ENCODE measurements at places on chromosomes 11 and 22. TPM values are rescaled to one million over a fixed set of nuclear protein-coding genes. Genes with fewer than 3 reads are reported as not detected.

Gene TEX12
- not detected for polyA plus RNA-seq

Gene MS4A12
- polyA plus RNA-seq = not detected

Gene C11orf86
- polyA plus RNA-seq = 6.7 TPM

Gene OR51V1
- polyA plus RNA-seq = not detected

Gene RNF215
- 2.0 TPM for polyA plus RNA-seq

Gene CARD18
- not detected for polyA plus RNA-seq

Gene MPPED2
- 9.4 TPM for polyA plus RNA-seq

Gene MMP1
- polyA plus RNA-seq = not detected

Gene ASPHD2
- polyA plus RNA-seq = 0.84 TPM

Gene LAYN
- 1.7 TPM for polyA plus RNA-seq

Gene NRIP3
- polyA plus RNA-seq = 16.1 TPM

Gene SOX6
- polyA plus RNA-seq = 1.8 TPM

Gene TUBGCP6
- polyA plus RNA-seq = 111 TPM

Gene RIMBP3B
- 0.13 TPM for polyA plus RNA-seq

Gene PTGDR2
- not detected for polyA plus RNA-seq

Gene CEND1
- polyA plus RNA-seq = 1.6 TPM

Gene IGSF9B
- polyA plus RNA-seq = 2.3 TPM

Gene PPP6R3
- 65.6 TPM for polyA plus RNA-seq

Gene FZD4
- 13.3 TPM for polyA plus RNA-seq

Gene SLC25A45
- polyA plus RNA-seq = 21.0 TPM

Gene CD3D
- 2.1 TPM for polyA plus RNA-seq

Gene NAV2
- 5.1 TPM for polyA plus RNA-seq

Gene TRIM48
- polyA plus RNA-seq = not detected

Gene SLC35C1
- polyA plus RNA-seq = 6.3 TPM

Gene OR51B2
- not detected for polyA plus RNA-seq

Gene TSPAN32
- 1.7 TPM for polyA plus RNA-seq

Gene PGA4
- polyA plus RNA-seq = 3.1 TPM

Gene PDGFB
- 6.0 TPM for polyA plus RNA-seq

Gene UPK3A
- 0.17 TPM for polyA plus RNA-seq

All from adrenal gland (tissue), 19 donors.